Endothelial cell of umbilical vein (primary cell): ENCODE measurements at places on chromosomes 1 and 21.

DNA sequence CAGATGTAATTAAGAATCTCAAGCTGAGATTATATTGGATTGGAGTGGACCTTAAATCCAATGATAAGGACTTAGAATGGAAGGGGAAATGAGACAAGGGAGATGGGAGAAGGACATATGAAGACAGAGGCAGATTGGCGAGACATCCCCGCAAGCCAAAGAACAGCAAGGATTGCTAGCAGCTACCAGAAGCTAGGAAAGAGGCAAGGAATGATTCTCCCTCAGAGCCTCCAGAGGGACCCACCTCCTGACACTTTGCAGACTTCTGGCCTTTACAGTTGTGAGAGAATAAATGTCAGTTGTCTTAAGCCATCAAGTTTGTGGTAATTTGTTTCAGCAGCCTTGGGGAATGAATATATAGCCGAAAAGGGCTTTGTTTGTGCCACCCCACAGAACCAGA is 20.7 kb downstream of the METTL13 start:
- DNase-seq = no peak

DNA sequence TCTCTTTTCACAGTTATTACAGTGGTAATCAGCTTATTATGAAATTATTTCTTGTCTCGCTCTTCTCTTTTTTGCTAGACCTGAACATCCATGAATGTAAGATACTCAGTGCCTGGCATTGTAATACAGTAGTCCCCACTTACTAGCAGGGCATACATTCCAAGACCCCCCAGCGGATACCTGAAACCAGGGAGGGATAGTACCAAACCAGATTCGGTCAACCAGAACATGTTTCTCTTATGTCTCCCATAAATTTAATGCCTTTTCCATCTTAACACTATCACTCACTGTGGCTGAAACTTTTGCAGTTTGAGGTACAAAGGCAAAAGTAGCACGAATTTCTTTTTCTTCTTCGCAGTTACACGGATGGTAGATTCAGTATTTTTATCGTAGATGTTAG is 24.6 kb upstream of the B3GALT2 start:
- DNase-seq = no peak

GRCh38 chr1:18939398-18940302 is 16.8 kb downstream of the IFFO2 start:
- DNase-seq = no peak

GRCh38 chr1:233695901-233696300 is 82.0 kb downstream of the KCNK1 start:
- DNase-seq = no peak

DNA sequence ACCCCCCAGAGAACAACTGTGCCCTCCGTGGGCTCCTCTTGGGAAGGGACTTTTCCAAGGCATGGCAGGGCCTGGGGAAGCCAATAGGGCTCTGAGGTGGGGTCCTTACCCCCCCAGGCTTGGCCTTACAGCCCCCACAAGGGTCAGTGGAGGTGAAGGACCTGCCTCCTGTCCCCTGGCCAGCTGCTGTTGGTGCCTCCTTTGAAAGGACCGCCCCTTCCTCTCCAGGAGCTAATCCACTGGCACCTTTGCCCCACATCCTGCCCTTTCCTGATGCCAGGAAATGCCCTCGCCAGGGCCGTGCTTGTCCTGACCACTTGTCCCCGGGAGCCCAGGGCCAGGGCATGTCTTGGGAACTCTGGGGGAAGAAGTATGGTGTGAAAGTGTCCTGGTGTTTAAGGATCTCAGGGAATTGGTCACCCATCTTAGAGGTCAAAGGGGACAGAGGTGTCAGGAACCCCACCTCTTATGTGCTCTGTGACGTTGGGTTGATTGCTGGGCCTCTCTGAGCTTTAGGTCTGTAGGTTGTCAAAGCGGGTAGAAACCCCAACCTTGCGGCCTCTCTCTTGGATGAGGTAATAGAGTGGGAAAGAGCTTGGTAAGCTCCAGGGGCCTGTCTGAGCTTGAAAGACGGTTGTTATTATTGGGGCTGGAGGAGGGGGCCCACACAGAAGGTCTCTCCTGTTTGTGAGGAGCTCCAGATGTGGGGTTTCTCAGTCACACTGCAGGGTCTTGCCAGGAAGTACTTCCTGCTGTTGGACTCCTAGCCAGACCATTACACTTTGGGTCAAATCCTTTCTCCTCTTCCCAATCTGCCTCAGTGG is 2.8 kb downstream of the KCNQ4 start:
- no peak for DNase-seq

DNA sequence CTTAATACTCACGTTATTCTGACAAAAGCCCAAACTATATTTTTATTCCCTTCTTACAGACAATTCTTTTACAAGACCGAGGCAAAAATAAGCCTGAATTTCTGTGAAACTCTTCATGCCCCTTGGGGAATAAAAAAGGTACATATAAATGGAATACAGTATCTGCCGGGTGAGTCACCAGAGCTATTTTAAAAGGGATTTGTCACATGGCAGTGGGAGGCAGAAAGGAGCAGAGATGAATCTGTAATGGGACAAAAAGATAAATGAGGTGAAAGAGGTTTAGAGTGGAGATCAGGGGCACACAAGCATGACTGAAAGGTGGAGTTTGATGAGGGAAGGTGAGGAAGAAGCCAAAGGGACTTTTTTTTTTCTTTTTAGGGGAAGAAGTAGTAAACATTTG is 8.8 kb downstream of the XCL1 start:
- DNase-seq = no peak

DNA sequence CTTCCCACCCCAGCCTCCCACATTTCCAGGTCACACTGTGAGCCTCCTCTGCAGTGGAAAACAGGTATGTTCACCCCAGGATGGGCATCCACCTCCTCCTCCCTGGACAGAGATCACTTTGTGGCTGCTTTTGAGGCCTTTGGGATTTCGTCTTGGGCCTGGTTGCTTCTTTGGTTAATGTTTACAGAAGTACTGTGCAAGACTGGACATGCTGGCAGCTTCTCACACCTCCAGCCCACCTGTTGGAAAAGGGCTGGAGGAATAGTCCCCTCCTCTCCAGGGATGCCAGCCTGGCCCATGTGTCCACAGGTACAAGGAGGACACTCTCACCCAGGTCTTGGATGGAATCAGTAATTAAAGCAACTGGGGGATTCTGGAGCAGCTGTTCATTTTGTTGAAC is 56.1 kb downstream of the KAZN start:
- DNase-seq = no peak

DNA sequence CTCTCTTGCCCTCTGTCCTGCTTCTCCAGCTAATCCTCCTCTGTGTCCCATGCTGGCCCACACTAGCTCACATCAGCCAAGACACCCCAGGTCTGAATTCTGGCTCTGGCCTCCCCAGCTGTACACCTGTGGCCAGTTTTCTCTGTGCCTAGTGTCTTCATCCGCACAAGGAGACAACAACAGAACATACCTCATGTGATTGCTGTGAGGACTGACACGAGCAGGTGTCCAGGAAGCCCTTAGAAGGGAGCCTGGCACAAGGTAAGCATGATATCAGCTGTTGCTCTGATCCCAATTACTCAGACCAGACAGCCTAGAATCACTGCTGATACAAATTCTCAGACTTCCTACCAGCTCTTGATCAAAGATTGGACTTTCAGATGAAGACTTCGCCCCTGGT is 71.2 kb upstream of the GJB5 start:
- DNase-seq = no peak

GRCh38 chr21:28607545-28607944 is 385.1 kb downstream of the LTN1 start:
- DNase-seq = no peak

DNA sequence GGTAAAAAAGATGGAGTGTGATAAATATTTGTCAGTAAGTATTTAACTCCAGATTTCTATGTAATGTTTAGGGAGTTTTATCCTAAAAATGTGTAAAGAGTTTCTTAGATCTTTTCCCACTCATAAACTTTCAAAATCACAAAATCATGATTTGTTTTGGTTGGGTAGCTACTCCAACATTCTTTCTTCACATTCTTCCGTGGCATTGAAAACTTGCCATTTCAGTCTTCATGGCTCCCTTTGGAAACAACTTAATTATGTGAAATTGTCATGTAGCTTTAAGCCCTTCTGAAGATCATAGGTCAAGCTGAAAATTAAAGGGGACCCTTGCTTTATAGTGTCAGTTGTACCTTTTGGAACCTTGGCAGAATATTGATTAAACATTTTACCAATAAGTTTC is 73.2 kb downstream of the ADGRL2 start:
- DNase-seq = no peak

GRCh38 chr1:85991261-85991660 is 165.3 kb downstream of the COL24A1 start:
- DNase-seq = no peak
